ENCODE measurements at places on chromosomes 7 and 10.

- DNase-seq, result no peak
Measured at GRCh38 chr7:76428149-76428823, 3.5 kb downstream of the ZP3 start.

DNA sequence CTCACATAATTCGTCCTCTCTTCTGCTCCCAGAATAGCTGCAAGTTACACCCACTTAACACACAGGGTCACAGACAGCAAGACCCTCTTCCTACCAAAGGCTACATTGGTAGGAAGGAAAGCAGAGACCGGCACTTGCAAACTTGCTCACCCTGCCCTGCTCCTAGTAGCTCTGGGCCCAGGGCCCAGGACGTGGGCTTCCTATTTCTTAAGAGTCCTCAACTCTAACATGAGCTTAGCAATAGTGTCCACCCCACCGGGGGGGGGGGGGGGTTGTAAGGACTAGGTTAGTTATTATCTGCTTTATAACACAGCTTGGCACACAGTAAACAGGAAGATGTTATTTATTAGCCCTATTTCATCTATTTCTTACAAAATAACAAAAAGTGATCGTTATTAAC lies 106.6 kb downstream of the GRB10 start:
- DNase-seq, result no peak

DNA sequence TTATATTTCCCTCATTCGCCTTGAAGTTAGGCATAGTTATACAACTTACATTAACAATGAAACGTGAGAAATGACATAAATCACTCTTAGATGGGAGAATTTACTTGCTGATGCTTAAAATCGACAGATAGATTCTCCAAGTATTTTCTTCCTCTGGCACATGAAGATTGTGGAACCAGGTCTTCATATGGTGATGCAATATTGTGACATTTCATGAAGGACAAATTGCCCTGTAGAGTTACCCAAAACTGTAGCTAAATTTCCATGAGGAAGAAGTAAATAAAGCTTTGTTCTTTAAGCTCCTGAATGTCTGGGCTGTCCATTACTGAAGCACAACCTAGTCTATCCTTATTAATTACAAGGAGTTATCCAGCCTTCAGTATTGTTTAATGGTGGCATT lies 353.1 kb downstream of the THSD7A start:
- DNase-seq, result no peak

GRCh38 chr7:139771001-139771956 lies 6.5 kb downstream of the HIPK2 start:
- DNase-seq, result no peak

DNA sequence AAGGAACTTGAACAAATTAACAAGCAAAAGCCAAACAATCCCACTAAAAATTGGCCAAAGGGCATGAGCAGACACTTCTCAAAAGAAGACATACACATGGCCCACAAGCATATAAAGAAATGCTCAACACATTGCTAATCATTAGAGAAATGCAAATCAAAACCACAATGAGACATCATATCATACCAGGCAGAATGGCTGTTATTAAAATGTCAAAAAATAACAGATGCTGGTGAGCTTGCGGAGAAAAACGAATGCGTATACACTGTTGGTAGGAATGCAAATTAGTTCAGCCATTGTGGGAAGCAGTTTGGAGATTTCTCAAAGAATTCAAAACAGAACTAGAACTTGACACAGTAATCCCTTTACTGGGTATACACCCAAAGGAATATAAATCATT lies 311.7 kb upstream of the HPS1 start:
- DNase-seq, result no peak

DNA sequence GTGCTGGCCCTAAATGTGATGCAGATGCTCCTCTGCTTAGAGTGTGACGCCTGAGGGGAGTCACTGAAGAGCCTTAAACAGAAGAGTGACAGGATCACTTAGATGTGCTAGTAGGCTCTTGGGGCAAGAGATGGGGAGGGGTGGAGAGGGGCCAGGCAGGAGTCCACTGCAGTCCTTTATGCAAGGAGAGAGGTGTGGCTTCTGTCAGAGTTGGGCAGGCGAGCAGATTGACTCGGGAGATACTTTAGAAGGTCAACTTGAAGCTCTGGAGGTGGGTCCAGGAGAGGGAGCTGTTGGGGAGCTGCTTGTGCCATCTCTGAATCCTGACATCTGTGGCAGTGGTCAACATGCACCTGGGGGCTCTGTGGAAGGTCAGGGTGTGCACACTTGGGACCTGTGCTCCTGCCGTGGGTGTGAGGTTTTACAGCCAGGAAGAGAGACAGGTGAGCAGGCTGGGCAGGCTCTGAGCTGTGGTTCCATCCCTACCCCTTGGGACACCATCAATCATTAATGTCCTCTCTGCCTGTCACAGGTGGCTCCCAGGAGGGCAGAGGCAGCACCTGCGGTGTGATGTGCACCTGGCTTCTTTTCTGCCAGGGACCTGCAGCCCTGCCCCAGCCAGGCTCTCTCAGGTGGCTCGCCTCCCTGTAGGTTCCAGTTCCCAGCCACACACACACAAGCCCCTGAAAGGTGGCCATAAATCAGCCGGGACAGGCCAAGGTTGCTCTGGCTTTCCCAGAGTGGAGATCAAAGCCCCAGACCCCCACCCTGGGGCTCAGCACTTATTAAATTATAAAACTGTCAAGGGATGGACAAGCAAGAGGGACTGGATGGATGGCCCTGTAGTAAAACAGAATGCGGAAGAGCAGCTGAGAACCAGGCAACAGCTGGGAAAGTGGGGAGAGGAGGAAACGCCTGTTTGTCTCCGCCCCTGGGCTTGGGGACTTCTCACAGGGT lies 14.0 kb downstream of the NEURL1 start:
- DNase-seq, result no peak

DNA sequence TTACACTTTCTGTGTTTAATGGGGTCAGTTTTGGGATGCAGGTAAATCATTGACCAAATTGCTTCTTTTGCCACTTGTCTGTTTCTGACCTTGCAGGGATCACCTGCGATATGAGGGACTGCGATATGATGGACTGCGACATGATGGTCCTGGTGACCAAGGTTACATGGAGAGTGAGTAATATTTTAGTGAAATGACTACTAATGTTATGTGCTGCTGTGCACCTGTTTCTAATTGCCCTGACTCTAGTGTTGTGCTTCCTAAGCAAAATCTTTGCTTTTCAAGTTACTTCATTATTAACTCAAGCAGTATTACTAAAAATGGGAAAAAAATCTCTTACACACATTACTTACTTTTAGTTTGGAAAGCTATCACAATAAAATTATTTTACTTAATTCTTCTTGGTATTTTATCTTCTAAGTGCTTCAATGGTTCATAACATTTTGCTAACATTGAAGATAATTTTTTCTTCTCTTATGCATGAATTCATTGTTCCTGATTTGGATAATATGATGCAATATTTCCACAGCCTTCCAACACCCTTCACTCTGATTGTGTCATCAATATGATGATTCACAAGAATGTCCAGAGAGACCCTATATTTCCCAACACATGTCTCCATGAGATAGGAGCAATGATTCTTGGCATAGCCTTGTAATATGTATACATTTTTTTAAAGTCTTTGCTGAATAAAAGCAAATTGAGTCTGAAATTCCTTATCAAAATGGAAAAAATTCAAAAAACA lies 306.2 kb upstream of the AKR1E2 start:
- DNase-seq, result no peak

DNA sequence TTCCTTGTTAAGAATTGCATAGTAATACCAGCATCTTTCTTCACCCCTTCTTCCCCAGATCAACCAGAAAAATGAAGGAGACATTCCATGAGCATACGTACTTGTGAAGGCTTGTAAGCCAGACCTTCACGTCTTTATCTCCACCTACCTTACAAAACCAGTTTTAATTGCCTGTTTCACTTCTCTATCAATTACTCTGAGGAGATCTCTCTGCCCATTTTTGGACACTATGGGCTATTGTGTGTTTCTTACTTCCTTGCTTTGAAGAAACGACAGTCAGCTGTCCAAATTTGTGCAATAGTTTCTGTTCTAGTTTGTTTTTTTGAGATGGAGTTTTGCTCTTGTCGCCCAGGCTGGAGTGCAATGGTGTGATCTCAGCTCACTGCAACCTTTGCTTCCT lies 349.7 kb upstream of the MBL2 start:
- no peak for DNase-seq

DNA sequence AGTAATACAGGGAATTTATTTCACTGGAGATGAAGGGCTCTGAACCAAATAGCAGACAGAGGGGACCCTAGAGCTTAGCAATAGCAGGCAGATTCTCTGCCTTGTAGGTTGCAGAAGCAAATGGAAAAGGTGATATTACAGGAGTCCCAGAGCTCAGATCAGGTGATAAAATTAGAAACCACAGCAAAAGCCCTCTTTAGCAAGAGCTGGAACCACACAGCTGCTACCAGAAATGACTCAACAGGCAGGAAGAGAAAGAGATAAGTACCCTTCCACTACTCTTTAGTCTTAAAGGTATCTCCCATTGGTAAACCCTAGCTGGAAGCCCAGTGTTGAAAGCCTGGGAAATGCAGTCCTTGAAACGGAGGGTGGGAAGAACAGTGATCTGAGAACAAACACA lies 535.6 kb upstream of the GHITM start:
- no peak for DNase-seq

- DNase-seq, result no peak
Measured at GRCh38 chr7:3149231-3149995, 105.7 kb upstream of the CARD11 start.

GRCh38 chr10:77501152-77501845 lies 136.3 kb downstream of the KCNMA1 start:
- no peak for DNase-seq

- no peak for DNase-seq
Measured at GRCh38 chr10:62554632-62555199, 180.5 kb downstream of the ZNF365 start.

- DNase-seq, result no peak
Measured at GRCh38 chr7:137771273-137771672, 75.5 kb downstream of the DGKI start.
